NCI-H2171 treated with DMSO at 0.1 percent for 48 hours (cell line): ENCODE measurements at places on chromosomes 16 and 17.

DNA sequence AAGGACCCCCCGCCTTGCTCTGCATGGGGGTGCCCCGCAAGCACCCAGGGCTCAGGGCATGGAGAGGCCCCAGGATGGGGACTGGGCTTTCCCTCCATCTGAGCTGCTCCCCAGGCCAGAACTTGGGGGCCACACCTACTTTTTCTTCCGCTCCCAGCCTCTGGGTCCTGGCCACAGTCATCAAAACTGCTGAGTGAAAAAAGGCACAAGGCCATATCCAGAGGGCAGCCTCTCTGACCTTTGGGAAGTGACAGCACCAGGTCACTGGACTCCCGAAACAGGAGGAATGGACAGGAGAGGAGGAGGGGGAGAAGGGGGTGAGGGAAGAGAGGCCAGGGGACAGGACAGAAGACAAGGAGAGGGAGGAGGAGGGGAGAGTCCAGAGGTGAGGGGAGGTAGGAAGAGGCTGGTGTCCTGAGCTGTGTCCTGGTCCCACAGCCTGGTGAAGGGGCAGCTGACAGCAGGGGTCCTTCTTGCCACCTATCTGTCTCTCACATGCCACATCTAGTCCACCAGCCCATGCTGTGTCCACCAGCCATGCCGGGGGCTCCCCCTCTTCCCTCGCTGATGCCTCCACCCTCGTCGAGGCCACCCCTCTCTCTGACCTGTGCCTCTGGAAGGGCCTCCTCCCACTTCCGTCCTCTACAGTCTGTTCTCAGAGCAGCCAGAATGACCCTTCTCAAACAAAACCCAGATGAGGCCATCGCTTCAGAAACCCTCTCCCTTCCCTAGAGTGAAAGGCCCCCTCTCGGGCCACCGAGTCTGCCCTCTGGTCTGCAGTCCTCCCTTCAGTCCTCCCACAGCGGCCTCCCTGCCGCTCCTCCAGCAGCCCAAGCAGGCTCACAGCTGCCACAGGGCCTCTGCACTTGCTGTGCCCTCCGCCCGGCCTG is 73.9 kb upstream of the TOB1 start:
- no peak for DNase-seq

GRCh38 chr17:47324224-47325020 is 667 bp downstream of the EFCAB13 start:
- peak; percentile 25 for DNase-seq

GRCh38 chr17:31560616-31561235 is 169.3 kb downstream of the RAB11FIP4 start:
- no peak for DNase-seq

DNA sequence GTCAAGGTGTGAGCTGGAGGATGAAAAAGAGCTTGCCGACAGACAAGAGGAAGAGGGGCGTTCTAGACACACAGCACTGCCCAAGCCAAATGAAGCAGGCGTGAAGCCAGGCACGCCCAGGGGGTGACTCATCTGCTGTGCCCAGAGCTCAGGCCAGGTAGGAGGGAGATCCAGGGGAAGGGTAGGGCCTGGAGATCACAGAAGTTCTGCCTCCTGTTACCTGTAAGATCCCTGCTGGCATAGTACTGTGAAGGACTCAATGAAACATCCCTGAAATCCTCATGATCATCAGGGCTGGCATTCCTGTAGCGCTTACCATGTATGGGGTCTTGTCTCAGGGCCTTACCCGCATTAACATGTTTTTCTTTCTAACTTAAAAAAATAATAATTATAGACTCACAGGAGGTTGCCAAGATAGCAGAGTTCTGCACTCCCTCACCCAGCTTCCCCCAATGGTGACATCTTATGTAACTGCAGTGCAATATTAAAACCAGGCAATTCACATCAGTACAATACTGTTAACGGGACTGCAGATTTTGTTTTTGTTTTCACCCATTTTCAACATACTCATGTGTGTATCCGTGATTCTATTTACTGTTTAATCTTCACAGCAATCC is 158.6 kb downstream of the XYLT1 start:
- DNase-seq: no peak

DNA sequence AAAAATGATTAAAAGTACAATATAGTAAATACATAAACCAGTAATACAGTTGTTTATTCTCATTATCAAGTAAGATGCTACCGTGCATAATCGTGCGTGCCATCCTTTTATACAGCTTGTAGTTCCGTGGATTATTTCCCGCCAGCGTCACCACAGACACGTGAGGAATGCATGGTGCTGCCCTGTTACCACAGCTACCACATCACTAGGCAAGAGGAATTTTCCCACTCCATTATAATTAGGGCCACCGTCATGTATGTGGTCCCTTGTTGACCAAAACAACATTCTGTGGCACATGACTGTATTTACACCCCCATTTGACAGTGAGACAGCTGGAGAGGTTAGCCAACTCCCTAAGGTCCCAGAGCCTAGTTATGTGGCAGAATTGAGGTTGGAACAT is 30.5 kb upstream of the LGALS9 start:
- no peak for DNase-seq
